ENCODE measurements at places on chromosomes 6 and 20. TPM values are rescaled to one million over a fixed set of nuclear protein-coding genes. Genes with fewer than 3 reads are reported as not detected.

- peaks cover 18% of the 10 kb centered on the region for H3K36me3 ChIP-seq
- peak overlapping the region; percentile 75 for H3K4me3 ChIP-seq
- H3K27me3 ChIP-seq = no peaks in the 10 kb centered on the region
These were observed 66.3 kb downstream of the NCOA3 start for GRCh38 chr20:47568019-47568418.

DNA sequence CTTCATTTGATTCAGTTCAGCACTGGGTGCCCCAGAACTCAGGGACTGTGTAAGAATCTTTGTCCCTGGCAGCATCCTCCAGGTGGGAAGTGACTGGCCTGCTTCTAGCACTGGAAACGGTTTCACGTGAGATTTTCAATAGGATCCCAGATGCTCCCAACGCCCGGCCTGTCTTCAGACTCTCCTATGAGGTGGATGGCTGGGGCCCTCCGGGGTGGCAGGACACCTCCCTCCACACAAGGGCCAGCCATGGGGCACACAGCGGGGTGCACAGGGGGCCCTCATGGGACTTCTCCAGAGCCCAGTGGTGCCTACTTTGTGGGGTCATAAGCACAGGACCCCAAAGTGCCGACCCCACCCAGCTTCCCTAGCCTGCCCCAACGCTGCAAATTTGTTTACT, 72.8 kb downstream of the SMOC2 start:
- no peak for DNase-seq
- H3K36me3 ChIP-seq = no peaks in the 10 kb centered on the region
- no peaks in the 10 kb centered on the region for H3K4me1 ChIP-seq
- H3K4me3 ChIP-seq = no peak overlapping the region

- no peak for DNase-seq
- peaks cover 30% of the 10 kb centered on the region for H3K4me1 ChIP-seq
- no peaks in the 10 kb centered on the region for H3K27me3 ChIP-seq
- no peak overlapping the region for H3K27ac ChIP-seq
- no peaks in the 10 kb centered on the region for H3K36me3 ChIP-seq
These were observed 53.6 kb downstream of the JPH2 start for GRCh38 chr20:44133424-44133823.

DNA sequence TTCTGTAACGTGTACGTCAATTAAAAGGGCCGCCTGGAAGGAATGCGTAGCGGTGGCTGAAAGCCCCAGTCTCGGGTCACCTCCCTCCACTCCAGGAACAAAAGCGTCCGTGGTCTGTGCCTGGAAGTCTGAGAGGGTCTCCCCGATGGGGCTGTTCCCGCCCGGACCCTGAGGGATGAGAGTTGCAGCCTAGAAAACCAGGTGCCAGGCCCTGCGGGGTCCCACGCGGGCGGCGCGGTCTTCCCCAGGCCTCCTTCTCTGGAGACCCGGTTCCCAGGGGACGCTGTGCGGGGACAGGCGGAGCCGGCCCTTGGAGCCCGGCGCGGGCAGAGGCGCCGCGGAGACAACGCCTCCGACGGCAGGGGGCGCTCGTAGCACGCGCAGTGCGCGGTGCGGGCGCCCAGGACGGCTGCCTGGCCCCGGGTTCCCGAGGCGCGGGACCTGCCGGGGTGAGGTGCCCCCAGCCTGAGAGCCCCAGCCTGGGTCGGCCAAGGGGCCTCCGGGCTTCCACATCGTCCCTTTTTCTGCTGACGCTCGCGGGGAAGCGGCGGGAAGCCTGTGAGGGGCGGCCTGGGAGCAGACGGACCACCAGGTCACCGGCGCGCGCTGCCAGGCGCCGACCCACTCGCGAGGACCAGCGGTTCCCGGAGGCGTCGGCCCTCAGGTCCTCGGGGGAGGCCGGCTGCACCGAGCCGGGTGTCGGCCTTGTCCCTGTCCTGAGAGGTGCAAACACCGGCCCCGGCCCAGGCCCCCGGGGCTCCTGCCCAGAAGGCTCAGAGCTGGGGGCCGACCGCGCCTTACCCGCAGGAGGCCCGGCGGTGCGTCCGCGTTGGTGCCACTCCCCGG, 5.3 kb upstream of the FOXC1 start:
- H3K36me3 ChIP-seq = peaks cover 16% of the 10 kb centered on the region
- peaks cover 36% of the 10 kb centered on the region for H3K4me1 ChIP-seq
- H3K27ac ChIP-seq = no peak overlapping the region
- DNase-seq = no peak
- H3K4me3 ChIP-seq = no peak overlapping the region
- peaks cover 45% of the 10 kb centered on the region for H3K27me3 ChIP-seq

CRIP3 gene
- total RNA-seq = not detected

Measured in HFFc6 (cell line).